ENCODE measurements at places on chromosomes 5 and 9.
A peak's percentile ranks its signal among the peaks of the same experiment; 100 is the strongest.

GRCh38 chr9:35489313-35490154 lies at the start of gene RUSC2:
Gene RUSC2, plus strand, starts transcription at chr9:35490111. Its CDS starts 56,411 bp downstream, at chr9:35546522.
- peak; percentile 87 for DNase-seq

DNA sequence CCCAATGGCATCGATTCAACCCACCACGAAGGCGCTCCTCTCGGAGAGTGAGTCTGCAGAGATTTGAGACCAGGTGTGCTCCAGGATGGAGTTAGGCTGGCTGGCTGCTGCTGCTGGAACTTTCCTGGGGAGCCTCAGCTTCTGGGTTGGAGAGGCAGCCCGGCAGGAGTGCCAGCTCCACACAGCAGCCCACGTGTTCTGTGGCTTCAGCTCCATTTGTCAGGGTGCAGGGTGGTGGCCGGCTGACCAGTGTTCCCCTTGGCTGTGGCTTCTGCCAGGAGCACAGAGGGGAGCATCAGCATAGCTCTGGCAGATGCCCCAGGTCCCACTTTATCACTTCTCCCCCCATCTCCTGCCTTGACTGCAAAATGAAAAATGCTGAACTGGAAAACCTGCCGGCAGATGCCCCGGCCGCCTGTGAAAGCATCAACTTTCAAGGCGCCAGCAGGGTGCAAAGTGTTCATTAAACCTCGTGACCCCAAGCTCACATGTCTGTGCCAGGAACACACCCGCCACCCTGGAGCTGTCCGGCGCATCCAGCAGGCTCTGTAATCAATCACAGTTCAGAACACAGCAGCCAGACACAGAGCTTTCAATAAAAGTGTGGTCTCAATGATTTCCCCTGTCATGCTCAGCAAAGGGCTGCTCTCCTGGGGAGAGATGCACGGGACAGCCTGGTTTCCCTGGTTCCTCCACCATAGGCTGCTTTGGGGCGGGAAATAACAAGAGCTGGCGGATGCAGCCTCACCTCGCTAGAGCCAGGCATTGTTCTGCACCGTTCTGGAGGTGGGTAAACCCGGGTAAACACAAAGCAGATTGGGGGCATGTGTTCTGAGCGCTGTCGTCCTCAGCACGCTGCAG lies 53.2 kb downstream of the TRIP13 start:
- DNase-seq: no peak

DNA sequence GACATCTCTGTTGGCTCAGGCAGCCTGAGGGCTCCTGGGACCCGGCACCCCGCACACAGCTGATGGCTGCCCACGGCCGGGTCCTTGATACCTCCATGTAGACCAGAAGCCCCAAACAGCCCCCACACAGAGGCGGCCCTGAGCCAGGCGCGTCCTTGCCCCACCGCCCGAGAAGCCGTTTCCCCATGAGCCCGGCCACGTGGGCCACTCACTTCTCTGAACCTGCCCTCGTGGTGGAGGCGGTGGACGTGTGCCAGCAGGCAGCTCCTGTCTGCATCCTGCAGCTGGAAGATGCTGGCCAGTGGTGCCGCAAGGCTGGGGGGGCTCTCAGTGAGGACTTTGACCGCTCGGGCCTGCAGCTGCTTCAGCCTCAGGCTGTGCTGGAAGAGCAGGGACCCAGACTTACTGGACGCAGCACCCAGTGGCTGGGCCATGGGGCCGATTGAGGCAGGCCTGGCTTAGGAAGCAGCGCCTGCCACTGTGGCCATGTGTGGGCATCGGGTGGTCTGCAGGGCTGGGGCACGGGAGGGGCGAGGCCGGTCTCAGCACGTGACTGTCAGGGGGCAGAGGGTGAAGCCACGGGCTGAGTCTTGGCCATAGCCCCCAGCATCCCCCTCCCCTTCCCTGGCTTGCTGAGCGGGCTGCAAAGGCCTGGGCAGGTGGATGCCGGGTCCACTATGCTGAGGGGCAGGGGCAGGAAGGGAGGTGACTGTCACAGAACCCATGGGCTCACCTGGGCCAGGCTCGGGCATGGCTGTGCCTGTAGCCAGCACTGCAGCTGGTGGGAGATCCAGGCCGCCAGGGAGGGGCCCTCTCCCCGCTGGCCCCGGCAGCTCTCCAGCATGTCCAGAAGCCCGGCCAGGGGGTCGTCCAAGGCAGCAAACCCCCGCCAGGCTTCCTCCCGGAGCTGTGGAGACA lies 50.0 kb downstream of the EXD3 start:
- DNase-seq: no peak

- DNase-seq: no peak
These were observed 21.4 kb upstream of the TRMT10B start for GRCh38 chr9:37732086-37732741.

GRCh38 chr9:99822806-99823591 lies 1.3 kb downstream of the NR4A3 start:
- DNase-seq: peak; percentile 38

GRCh38 chr9:69027355-69028097 lies 8.0 kb upstream of the FXN start:
- peak; percentile 48 for DNase-seq

GRCh38 chr5:94910721-94911120 lies 292.3 kb downstream of the SLF1 start:
- DNase-seq: no peak

- DNase-seq: no peak
These were observed 9.1 kb downstream of the BRD3OS start for GRCh38 chr9:134034215-134035040.

- no peak for DNase-seq
These were observed 133.3 kb downstream of the CDH12 start for GRCh38 chr5:22719842-22720241.

- no peak for DNase-seq
These were observed 134.5 kb upstream of the SEMA6A start for GRCh38 chr5:116709082-116709481.

- no peak for DNase-seq
These were observed 960.6 kb upstream of the DMAC1 start for GRCh38 chr9:8760000-8760767.

- no peak for DNase-seq
These were observed 125.5 kb downstream of the CDK5RAP2 start for GRCh38 chr9:120454467-120454866.

DNA sequence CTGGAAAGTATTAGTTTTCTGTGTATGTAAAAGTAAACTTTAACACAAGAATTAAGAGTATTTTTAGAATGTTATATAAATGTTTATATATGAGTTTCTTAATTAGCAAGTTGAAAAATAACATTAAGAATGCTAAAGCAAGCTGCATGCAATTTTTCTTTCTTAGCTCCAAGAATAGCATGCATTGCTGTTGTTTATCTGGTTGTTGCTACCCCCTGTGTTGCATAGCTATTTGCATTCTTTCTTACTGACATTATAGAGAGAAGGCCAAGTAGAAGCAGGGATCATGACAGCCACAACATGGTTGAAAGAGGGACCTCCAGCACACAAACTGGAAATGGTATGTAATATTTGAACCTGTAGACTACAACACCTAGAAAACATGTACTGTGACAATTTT lies 94.8 kb downstream of the ERCC6L2 start:
- DNase-seq: no peak

GRCh38 chr5:61808909-61809308 lies 476.9 kb downstream of the ZSWIM6 start:
- DNase-seq: no peak

DNA sequence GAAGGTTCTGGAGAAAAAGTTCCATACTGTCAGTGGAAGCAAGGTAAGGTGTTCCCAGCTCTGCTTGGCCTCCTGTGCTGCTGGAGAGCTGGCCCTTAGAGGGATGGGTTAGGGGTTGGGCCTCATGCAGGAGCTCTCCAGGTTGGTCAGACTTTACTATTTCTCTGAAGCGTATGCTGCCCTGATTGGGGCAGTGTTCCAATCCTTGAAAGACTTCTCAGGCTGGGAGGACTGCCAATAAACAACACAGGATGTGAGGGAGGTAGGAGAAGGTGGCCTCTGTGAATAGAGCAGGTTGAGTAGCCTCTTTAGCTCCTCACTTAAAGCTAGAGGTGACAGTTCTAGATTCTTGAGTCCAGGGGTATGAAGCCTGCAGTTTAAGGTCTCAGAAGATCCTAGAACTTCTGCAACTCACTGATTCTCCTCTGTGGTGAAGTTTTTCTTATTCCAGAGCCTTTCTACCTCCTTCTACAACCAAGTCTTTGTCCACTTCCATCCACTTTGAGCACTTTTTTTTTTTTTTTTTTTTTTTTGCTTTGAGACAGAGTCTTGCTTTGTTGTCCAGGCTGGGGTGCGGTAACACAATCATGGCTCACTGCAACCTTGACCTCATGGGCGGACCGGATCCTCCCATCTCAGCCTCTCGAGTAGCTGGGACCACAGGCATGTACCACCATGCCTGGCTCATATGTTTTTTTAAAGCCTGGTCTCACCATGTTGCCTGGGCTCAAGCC lies 3.0 kb downstream of the HNRNPAB start:
- DNase-seq: peak; percentile 52

- no peak for DNase-seq
These were observed 18.7 kb downstream of the RAB14 start for GRCh38 chr9:121182989-121183388.

DNA sequence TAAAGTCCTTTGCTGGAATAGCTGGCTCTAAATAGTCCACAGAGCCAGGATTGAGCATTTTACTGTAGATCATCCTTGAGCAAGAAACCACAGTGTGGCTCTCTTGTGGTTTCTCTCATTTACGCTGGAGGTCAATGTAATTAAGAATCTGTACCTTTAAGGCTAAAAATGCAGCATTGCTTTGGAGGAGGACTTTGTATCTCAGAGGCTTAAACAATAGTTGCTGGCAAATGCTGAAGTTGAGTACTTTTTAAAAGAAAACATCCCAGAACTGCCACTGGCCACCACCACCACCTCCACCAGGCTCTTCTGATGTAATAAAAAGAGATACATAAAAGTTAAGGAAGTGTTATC lies 177.3 kb upstream of the ADAMTSL1 start:
- peak; percentile 21 for DNase-seq

- DNase-seq: peak; percentile 23
These were observed 221.8 kb downstream of the SLC12A2 start for GRCh38 chr5:128305341-128305740.

DNA sequence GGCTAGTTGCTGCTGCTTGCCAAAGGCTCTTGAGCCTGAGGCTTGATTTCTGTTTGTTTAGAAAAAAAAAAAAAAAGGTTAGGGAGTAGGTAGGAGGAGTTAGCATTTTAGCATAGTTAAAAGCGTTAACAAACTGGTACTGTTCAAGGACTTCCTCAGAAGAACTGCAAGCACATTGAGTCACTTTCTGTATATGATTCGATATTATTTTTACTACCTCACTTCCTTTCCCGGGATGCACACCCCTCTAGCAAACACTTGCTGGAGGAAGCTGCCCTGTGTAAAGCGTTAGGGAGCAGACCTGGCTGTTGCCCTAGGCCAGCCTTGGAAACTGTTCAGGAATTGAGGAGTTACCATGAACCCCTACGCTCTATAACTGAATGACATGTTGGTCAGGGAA lies 15.7 kb upstream of the CEP120 start:
- no peak for DNase-seq

DNA sequence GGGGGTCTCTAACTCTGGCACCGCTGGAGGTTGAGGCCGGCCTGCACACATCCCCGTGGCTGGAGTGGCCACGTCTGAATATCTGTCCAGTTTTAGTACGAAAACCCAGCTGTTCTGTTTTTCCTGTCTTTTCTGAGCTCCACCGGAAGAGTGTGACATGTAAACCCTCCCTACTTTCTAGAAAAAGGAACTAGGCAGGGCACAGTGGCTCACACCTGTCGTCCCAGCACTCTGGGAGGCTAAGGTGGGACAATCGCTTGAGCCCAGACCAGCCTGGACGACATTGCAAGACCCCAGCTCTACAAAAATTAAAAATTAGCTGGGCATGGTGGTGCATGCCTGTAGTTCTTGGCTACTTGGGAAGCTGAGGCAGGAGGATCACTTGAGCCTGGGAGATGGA lies 8.2 kb upstream of the PHYKPL start:
- DNase-seq: no peak

DNA sequence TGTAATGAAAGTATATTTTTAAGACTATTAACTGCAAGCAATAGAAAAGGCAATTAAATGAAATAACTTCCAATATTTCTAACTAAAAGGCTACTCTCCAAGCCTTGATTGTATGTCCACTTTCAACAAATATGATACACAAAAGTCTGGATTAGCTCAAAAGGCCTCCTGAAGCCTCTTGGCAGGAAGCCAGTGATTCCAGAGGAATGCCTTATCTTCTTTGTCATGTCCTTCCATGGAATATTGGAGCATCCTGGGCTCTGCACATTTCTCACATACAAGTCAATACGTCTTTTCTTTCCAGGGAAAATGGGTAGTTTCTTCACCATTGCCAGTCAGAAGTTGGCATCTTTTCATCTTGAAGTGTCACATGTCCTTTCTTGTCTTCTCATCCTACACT lies 357.8 kb downstream of the KDM4C start:
- no peak for DNase-seq

GRCh38 chr5:73338256-73339050 lies 110.1 kb downstream of the FOXD1 start:
- DNase-seq: peak; percentile 79

GRCh38 chr9:123876750-123877149 lies 53.2 kb downstream of the DENND1A start:
- no peak for DNase-seq

GRCh38 chr5:131266370-131267060 lies 2.7 kb downstream of the CDC42SE2 start:
- DNase-seq: no peak

GRCh38 chr5:95959888-95960666 lies 1.6 kb downstream of the ELL2 start:
- DNase-seq: peak; percentile 62

DNA sequence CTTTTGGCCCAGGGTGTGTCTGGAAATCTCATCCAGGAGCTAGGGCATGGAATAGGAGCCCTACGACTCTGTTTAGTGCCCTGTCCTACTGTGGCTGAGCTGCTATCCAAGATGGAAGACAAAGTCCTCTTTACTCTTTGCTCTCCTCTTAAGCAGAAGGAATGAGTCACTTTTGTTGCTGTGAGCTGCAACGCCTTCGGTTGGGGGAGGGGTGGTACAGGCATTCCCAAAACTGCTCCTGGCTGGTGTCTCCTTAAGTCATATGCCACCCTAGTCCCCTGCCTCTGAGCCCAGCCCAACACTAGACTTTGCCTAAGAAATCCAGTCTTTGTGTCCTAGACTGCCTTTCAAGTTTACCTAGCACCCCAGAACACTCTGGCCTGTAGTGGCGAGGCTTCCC lies 99.9 kb downstream of the PRR16 start:
- no peak for DNase-seq

- no peak for DNase-seq
These were observed 23.4 kb downstream of the MARCHF11 start for GRCh38 chr5:16156152-16156551.

GRCh38 chr5:74935752-74936091 lies 69.5 kb upstream of the FAM169A start:
- DNase-seq: no peak

DNA sequence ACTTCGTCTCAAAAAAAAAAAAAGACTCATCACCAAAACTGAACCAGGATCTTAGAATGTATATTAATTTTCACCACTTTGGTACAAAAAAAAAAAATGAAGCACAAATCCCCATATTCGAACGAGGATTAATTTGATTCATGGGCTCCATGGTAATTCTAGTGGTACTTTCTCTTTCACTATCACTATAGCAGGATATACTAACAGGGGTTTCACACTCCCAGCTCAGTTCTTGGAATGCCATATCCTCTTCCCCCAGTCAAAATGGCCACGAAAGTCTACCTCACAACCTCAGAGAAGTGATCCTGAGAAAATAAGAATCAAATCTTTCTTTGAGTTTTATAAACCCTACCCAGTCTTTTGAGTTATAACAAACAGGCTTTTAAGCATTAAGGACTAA lies 235.7 kb downstream of the FBXL17 start:
- DNase-seq: no peak

- no peak for DNase-seq
These were observed 151.0 kb downstream of the KIAA0825 start for GRCh38 chr5:94467346-94467953.

Data from fibroblast of lung (primary cell).